ENCODE measurements at places on chromosomes 1 and 21. TPM values are rescaled to one million over a fixed set of nuclear protein-coding genes. Genes with fewer than 3 reads are reported as not detected.
A peak's percentile ranks its signal among the peaks of the same experiment; 100 is the strongest.

DNA sequence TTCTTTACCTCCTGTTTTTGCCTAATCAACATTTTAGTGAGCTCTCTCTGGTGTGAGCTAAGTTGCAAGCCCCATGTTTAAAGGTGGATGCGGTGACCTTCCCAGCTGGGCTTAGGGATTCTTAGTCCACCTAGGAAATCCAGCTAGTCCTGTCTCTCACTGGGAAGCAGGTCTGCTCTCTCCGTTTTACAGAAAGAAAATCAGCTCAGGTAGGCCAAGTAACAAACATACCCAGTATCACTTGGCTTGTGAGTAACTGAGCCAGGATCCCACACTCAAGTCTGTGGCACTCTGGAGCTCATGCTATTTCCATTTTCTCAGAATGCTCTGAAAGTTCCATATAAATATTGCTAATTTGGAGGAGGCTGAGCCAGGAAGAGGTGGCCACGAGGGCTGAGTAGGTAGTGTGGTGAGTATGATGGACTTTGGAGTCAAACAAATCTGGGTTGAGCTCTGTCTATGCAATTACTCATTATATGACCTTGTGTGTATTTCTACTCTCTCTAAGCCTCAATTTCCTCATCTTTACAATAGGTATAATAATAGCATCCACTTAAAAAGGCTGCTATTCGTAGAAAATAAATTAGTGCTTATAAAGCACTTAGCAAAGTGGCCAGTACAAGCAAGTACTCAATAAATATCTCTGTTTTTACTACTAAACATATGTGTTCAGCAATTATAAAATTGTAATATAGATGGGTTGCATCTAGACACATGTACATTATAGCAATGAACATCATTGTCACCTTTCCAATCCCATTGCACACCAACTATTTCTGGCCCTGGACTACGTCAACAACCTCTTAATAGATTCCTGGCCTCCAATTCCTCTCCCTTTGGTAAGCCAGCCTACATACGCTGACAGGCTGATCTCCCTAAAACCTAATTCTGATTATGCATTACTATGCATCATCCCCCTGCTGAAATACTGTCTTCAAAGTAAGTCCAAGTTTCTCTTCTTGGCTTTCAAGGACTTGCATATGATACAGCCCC, 32.7 kb upstream of the DHCR24 start:
- no peaks in the 10 kb centered on the region for H3K36me3 ChIP-seq
- no peak overlapping the region for H3K4me3 ChIP-seq
- no peak for DNase-seq

DNA sequence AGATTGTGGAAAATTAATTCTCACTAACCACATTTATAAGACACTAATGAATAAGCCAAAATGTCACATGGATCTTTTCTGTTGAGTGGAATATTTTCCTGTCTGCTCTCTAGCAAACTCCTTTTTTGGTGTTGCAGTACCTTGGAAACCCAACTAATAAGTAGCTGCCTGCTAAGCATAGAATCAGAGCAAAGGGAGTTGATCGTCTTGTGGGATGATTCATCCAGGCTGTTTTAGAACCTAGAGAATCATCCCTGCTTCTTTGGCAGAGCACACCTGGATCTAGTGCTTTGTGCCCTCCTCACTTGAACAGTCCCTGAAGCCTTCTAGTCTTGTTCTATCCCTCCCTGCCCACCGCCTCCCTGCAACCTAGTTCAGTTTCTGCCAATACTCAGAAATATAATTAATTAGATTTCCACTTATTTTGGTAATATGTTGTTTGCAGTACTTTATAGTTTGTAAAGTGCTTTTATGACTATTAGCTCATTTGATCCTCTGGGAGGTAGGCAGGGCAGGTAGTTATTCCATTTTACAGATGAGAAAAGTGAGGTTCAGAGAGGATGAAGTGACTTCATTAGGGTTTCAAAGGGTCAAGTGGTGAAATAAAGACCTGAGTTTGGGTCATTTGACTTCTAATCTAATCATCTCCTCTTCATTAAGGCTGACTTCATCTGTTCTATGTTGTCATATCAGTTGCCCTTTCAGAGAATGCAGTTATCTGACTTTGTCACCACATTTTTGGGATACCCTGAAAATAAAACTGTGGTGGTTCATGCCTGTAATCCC, 2.5 kb downstream of the AGO4 start:
- peak overlapping the region; percentile 21 for H3K27ac ChIP-seq
- H3K27me3 ChIP-seq, result no peaks in the 10 kb centered on the region
- no peak for DNase-seq

DNA sequence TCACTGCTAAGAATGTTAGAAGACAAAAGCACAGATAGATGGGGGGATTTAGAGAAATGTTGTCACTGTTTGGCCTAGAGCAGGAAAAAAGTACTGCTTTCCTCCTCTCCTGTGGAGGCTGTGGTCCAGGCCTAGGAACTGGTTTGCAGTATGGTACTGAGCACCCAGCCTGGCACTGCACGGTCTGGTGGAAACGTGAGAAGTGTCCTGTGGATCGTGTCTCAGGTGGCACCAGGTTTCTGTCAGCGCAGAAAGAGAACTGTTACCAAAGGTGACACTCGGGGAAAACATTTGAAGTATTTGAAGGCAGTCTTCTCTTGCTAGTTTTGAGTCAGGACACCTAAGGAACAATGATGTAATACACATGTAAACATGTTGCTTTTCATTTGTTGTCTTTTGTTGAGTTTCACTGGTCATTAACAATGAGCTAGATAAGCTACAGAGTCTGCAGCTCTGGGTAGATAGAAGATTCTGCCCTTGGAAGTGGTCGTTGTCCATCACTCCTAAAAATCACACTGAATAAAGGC, 63.0 kb downstream of the B3GALNT2 start:
- H3K4me1 ChIP-seq, result no peaks in the 10 kb centered on the region
- H3K27me3 ChIP-seq, result no peaks in the 10 kb centered on the region
- no peak overlapping the region for H3K27ac ChIP-seq

- no peaks in the 10 kb centered on the region for H3K36me3 ChIP-seq
- no peaks in the 10 kb centered on the region for H3K4me1 ChIP-seq
- DNase-seq, result no peak
- H3K27ac ChIP-seq, result no peak within 1 kb of the TSS
These were observed at the start of gene CFAP74 for GRCh38 chr1:2003541-2004131. CFAP74 (minus strand) TSS chr1:2003786; CDS start chr1:1990956, 12,830 bp downstream.

DNA sequence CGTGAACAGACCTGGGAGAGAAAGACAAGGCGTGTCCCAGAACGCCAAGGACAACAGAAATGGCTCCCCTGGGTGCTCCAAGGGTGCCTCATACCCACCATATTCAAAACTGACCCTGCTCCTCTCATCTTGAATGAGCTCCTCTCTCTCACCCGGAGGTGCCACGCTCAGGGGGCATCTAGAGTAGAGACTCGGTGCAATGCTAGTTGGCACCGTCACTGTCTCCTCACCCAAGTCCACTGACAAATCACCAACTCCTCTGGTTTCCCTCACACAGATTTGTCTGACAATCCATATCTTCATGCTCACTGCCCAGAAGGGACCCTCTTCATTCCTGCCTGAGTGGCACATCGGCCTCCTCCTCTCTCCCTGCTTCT, 5.0 kb downstream of the TMEM125 start:
- H3K27ac ChIP-seq, result no peak overlapping the region
- H3K4me3 ChIP-seq, result peak overlapping the region; percentile 10
- H3K36me3 ChIP-seq, result no peaks in the 10 kb centered on the region
- no peak for DNase-seq
- H3K4me1 ChIP-seq, result peaks cover 10% of the 10 kb centered on the region

GRCh38 chr1:118504867-118505266, 319.8 kb upstream of the SPAG17 start:
- no peak overlapping the region for H3K4me3 ChIP-seq
- H3K36me3 ChIP-seq, result no peaks in the 10 kb centered on the region
- H3K27ac ChIP-seq, result no peak overlapping the region
- no peaks in the 10 kb centered on the region for H3K4me1 ChIP-seq
- no peaks in the 10 kb centered on the region for H3K27me3 ChIP-seq
- DNase-seq, result no peak

GRCh38 chr1:17316704-17317103, 8.7 kb downstream of the PADI4 start:
- H3K4me3 ChIP-seq, result no peak overlapping the region
- H3K27me3 ChIP-seq, result no peaks in the 10 kb centered on the region
- no peak overlapping the region for H3K27ac ChIP-seq
- no peaks in the 10 kb centered on the region for H3K36me3 ChIP-seq
- H3K4me1 ChIP-seq, result no peaks in the 10 kb centered on the region

DNA sequence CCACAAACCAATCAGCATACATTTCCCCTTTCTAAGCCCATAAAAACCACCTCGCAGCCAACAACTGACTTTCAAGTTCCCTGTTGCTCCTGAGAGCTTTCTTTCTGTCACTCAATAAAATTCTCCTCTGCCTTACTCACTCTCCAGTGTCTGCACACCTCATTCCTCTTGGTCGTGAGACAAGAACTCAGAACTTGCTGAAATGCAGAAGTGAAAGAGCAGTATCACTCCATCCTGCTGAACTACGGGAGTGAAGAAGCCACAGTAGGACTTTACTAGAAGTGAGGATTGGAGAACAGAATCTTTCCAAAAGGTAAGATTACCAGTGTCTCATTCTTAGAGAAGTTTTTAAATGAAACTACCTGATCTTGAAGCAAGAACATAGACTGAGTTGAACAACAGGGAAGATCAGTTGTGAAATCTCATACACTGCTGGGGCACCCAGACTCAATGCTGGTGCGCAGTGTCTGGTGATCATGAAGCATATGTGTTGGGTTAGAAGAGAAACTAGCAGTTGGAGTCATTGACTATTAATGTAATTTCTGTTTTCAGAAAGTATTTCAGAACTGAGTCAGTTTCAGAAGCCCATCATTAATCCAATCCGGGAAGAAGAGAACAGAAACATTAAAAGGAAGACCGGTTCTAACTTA, 726.9 kb upstream of the TMPRSS15 start:
- no peak overlapping the region for H3K4me3 ChIP-seq
- no peaks in the 10 kb centered on the region for H3K36me3 ChIP-seq
- H3K27me3 ChIP-seq, result no peaks in the 10 kb centered on the region
- no peak for DNase-seq

GRCh38 chr1:91166106-91166712, 144.4 kb upstream of the ZNF644 start:
- H3K36me3 ChIP-seq, result no peaks in the 10 kb centered on the region
- H3K27ac ChIP-seq, result no peak overlapping the region
- H3K4me1 ChIP-seq, result no peaks in the 10 kb centered on the region
- H3K27me3 ChIP-seq, result no peaks in the 10 kb centered on the region
- no peak overlapping the region for H3K4me3 ChIP-seq

- no peaks in the 10 kb centered on the region for H3K27me3 ChIP-seq
- no peak for DNase-seq
- no peaks in the 10 kb centered on the region for H3K4me1 ChIP-seq
- H3K27ac ChIP-seq, result no peak overlapping the region
These were observed 40.0 kb upstream of the ZNF648 start for GRCh38 chr1:182101415-182102042.

DNA sequence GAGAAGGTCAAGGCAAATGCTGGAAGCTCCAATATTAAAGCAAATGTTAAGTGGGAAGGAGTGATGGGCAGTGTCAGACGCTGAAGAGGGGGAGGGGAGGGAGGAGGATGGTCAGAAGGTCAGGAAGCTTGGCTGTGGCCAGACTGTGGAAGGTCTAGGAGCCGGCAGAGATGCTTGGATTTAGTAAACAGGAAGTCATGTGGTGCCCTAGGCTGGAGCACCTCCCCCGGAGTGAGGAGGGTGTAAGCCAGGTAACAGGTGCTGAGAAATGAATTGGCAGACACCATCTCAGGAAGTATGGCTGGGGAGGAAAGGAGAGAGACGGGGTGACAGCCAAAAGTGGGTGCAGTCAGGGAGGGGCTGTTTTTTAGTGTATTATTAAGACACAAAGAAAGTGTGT, 17.7 kb downstream of the CSMD2 start:
- no peak for DNase-seq
- H3K4me3 ChIP-seq, result no peak overlapping the region
- H3K36me3 ChIP-seq, result no peaks in the 10 kb centered on the region
- H3K27ac ChIP-seq, result no peak overlapping the region
- H3K27me3 ChIP-seq, result no peaks in the 10 kb centered on the region
- no peaks in the 10 kb centered on the region for H3K4me1 ChIP-seq

GRCh38 chr1:1420654-1421141, 378 bp downstream of the ANKRD65 start:
- H3K36me3 ChIP-seq, result no peaks in the 10 kb centered on the region
- H3K4me3 ChIP-seq, result no peak overlapping the region
- H3K27ac ChIP-seq, result no peak overlapping the region

- peak overlapping the region; percentile 66 for H3K27ac ChIP-seq
- no peak overlapping the region for H3K4me3 ChIP-seq
- no peak for DNase-seq
These were observed 14.0 kb upstream of the SYNC start for GRCh38 chr1:32716312-32717148.

DNA sequence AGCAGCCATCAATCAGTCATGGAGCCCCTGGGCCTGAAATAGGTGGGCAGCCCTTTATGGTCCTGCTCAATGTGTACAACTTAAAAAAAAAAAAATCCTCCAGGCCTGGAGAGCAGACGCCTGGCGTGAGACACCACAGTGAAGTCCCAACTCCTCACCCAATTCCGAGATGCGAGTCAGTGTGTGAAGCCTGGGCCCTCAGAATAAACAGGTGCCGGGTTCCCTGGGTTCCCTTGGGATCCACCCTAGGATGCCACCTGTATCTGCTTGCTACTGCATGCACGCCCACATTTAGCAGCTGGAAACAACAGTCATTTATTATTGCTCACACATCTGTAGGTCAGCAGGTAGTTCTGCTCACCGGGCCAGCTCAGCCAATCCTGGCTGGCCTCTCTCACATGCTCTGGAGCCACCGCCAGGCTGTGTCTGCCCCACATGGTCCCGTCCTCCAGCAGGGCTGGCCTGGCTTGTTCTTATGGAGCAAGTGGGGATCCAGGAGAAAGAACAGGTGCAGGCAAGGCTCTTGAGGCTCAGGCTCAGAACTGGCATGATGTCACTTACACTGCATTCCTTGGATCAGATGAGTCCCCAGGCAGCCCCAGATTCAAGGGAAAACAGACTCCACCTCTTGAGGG, 172.7 kb downstream of the NPHP4 start:
- DNase-seq, result no peak
- no peak overlapping the region for H3K4me3 ChIP-seq
- H3K36me3 ChIP-seq, result no peaks in the 10 kb centered on the region
- H3K4me1 ChIP-seq, result no peaks in the 10 kb centered on the region
- H3K27ac ChIP-seq, result no peak overlapping the region
- no peaks in the 10 kb centered on the region for H3K27me3 ChIP-seq

DNA sequence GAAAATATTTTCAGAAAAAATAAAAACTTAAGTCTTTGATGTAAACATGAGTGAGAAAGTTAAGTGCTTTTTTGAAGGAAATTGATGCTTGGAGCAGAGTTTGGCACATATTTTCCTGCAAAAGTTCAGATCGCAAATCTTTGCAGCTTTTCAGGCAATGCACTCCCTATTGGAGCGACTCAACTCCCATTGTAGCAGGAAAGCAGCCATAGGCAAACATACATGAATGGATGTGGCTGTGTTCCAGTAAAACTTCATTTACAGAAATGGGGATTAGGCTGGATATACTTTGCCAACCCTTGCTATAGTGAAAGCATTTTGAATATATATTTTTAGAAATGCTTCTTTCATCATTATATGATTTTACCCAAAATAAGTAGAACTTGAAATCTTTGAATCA, 8.1 kb downstream of the AGL start:
- H3K27me3 ChIP-seq, result no peaks in the 10 kb centered on the region
- H3K4me3 ChIP-seq, result no peak overlapping the region

- no peak for DNase-seq
- peaks cover 64% of the 10 kb centered on the region for H3K4me1 ChIP-seq
- peaks cover 9% of the 10 kb centered on the region for H3K36me3 ChIP-seq
- no peak overlapping the region for H3K4me3 ChIP-seq
- no peak overlapping the region for H3K27ac ChIP-seq
These were observed 20.7 kb upstream of the ALDH4A1 start for GRCh38 chr1:18922848-18923755.

SLC22A15 gene
- total RNA-seq, result 0.68 TPM

CITED4 gene
- total RNA-seq, result 1.3 TPM

LORICRIN gene
- total RNA-seq, result not detected

COL8A2 gene
- 0.18 TPM for total RNA-seq

CD34 gene
- not detected for total RNA-seq

NUDT4B gene
- total RNA-seq, result not detected

SLC1A7 gene
- not detected for total RNA-seq

CD84 gene
- 25.1 TPM for total RNA-seq

GJA4 gene
- total RNA-seq, result not detected
